ENCODE measurements at places on chromosomes 11 and 22.

- no peak overlapping the region for H3K27ac ChIP-seq
- no peak for DNase-seq
- no peaks in the 10 kb centered on the region for H3K27me3 ChIP-seq
- H3K4me1 ChIP-seq, result no peaks in the 10 kb centered on the region
These were observed 5.4 kb upstream of the MMP8 start for GRCh38 chr11:102729849-102730815.

DNA sequence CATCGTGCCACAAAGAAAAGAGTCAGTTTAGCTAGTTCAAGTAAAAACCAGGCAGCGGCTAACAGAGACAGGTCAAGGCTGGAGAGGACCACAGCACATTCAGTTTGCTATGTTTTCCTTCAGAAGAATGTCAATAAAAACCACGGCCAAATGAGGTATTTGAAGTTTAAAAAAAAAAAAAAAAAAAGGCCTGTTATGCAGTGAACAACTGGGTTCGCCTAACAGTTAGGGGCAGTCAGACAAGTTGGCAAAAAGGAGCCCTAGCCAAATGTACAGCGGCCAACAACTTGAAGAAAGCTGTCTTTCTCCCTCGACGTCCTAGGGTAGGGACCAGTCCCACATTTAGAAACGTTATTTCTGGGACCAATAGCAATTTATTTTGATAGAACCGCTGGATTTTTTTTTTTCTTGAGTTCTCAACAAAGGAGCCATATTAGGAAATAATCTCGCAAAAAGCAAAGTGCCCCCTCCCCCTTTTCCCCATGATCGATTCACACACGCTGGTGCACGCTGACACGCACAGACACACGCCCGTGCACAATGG is 237.8 kb downstream of the TTC28 start:
- peaks cover 24% of the 10 kb centered on the region for H3K4me1 ChIP-seq
- H3K27me3 ChIP-seq, result no peaks in the 10 kb centered on the region
- H3K36me3 ChIP-seq, result no peaks in the 10 kb centered on the region
- peak overlapping the region; percentile 81 for H3K27ac ChIP-seq

DNA sequence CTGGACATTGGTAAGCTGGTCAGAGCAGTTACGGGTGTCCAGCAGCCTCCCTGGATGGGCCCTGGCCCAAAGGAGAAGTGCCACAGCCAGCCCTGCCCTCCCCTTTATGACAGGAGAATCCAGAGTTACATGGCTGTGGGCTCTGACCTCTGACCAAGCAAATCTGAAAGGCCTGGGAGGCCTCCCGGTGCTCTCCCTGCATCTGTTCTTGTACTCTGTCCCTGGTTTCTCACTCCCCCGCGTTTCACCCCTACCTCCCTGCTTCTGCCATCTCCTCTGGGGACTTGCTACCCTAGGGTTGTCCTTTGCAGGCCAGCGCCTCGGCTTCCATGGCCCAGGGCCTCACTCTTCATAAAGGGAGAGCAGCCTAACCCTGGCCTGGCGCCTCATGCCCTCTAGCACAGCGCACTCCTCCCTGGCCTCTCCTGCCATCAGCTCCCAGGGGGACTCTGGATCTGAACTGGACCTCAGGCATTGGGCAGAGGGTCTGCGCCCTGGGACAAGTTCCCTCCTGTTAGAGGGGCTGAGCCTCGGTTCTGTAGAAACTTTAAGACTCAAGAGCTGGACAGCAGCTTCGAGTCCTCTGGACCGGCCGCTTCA is 10.7 kb downstream of the PICK1 start:
- H3K27ac ChIP-seq, result peak overlapping the region; percentile 94
- H3K27me3 ChIP-seq, result no peaks in the 10 kb centered on the region
- H3K4me1 ChIP-seq, result peaks cover 58% of the 10 kb centered on the region
- H3K4me3 ChIP-seq, result no peak overlapping the region
- peaks cover 32% of the 10 kb centered on the region for H3K36me3 ChIP-seq

- peaks cover 10% of the 10 kb centered on the region for H3K4me1 ChIP-seq
- no peaks in the 10 kb centered on the region for H3K27me3 ChIP-seq
- H3K27ac ChIP-seq, result peak overlapping the region; percentile 23
- DNase-seq, result no peak
These were observed 14.4 kb downstream of the SCARF2 start for GRCh38 chr22:20423008-20423905.

- DNase-seq, result no peak
- H3K27ac ChIP-seq, result no peak overlapping the region
- H3K36me3 ChIP-seq, result no peaks in the 10 kb centered on the region
- H3K4me1 ChIP-seq, result no peaks in the 10 kb centered on the region
- H3K27me3 ChIP-seq, result no peaks in the 10 kb centered on the region
- no peak overlapping the region for H3K4me3 ChIP-seq
These were observed 14.4 kb upstream of the EHF start for GRCh38 chr11:34606326-34607120.

- H3K4me3 ChIP-seq, result no peak overlapping the region
- H3K36me3 ChIP-seq, result no peaks in the 10 kb centered on the region
- peaks cover 16% of the 10 kb centered on the region for H3K4me1 ChIP-seq
- DNase-seq, result no peak
These were observed 106.9 kb downstream of the SYN3 start for GRCh38 chr22:32951076-32951806.

DNA sequence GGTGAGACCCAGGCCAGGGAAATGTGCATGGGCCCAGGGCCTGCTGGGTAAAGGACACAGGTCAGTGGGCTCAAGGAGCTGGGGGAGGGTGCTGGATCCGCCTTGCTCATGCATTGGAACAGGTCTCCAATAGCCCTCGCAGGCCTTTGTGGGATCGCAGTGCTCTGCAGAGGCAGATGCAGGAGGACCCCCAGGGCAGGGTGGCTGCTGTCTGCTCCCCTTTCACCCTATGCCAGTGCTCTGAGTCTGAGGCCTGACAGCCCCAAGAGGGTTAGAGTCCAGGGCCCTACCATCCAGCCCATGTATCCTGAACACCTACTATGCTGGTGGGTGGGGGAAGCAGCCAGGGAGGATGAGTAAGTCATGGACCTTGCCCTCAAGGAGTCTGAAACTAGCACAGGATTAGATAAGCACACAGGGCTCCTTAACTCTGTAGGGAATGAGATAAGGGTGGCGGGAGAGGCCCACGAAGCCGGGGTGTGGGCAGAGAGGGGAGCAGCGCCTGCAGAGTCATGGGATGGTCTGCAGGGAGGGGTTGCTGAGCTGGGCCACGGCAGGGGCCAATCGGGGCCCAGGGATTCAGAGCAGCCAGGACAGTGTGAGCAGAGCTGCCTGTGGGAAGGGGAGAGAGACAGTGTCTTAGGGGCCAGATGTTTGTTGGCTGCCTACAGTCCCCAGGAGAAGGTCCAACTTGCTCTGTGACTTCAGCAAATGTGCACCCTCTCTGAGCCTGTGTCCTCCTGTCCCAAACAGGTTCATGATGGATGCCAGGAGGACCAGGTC is 10.5 kb upstream of the EHD1 start:
- H3K27ac ChIP-seq, result no peak overlapping the region
- no peak overlapping the region for H3K4me3 ChIP-seq
- H3K4me1 ChIP-seq, result no peaks in the 10 kb centered on the region
- no peak for DNase-seq

DNA sequence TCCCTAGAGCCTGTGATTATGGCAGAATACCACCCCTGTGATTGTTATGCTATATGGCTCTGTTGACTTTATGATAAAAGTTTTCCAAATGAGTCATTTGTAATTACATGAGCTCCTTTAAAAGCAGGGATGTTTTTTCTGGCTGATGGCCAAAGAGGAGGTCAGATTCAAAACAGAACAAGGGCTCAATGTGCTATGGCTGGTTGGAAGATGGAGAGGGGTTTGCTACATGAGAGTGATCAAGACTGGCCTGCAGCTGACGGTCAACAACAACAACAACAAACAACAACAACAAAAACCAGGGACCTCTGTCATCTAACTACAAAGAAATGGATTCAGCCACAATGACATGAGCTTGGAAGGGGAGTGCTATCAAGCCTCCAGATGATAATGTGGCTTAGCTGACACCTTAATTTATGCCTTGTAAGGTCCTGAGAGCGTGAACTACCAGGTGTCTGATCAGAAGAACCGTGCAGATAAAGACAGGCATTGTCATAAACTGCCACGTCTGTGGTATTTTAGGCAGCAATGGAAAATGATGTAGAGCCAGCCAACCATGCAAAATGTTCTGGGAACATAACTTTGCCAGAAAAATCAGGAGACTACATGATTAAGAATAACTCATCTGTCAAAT is 47.2 kb downstream of the PIWIL3 start:
- no peaks in the 10 kb centered on the region for H3K27me3 ChIP-seq
- H3K4me3 ChIP-seq, result peak overlapping the region; percentile 0
- DNase-seq, result no peak
- no peaks in the 10 kb centered on the region for H3K36me3 ChIP-seq
- no peak overlapping the region for H3K27ac ChIP-seq
- H3K4me1 ChIP-seq, result peaks cover 8% of the 10 kb centered on the region

- no peaks in the 10 kb centered on the region for H3K27me3 ChIP-seq
- H3K27ac ChIP-seq, result peak overlapping the region; percentile 68
- peaks cover 16% of the 10 kb centered on the region for H3K4me1 ChIP-seq
- peak overlapping the region; percentile 84 for H3K4me3 ChIP-seq
- H3K36me3 ChIP-seq, result peaks cover 4% of the 10 kb centered on the region
- DNase-seq, result no peak
These were observed 672 bp downstream of the RTL6 start for GRCh38 chr22:44497218-44497904.

DNA sequence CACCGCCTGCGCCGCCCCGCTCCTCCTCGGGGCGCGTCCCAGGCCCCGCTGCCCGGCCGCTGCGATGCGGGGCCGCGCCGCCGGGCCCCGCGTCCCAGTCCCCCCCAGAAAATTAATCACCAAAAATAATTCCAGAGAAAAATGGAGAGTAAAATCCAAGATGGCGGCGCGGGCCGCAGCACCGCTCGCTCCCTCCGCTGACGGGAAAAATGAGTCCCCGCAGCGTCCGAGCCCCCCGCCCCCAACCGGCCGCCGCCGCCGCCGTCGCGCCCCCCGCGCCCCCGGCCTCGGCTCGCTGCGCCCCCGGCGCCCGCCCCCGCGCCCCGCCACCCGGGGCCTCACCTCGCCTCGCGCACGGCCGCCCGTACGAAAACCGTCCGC is at the start of gene KMT5B:
Gene KMT5B, minus strand, starts transcription at position 162 of the 381 bp plus-strand sequence. CDS start 23,220 bp downstream, outside the sequence.
- no peaks in the 10 kb centered on the region for H3K36me3 ChIP-seq
- peaks cover 53% of the 10 kb centered on the region for H3K4me1 ChIP-seq
- H3K4me3 ChIP-seq, result peak within 1 kb of the TSS; percentile 95

GRCh38 chr11:125740617-125741016 is 5.5 kb upstream of the PATE1 start:
- H3K27me3 ChIP-seq, result no peaks in the 10 kb centered on the region
- no peaks in the 10 kb centered on the region for H3K4me1 ChIP-seq
- no peak for DNase-seq
- no peaks in the 10 kb centered on the region for H3K36me3 ChIP-seq
- no peak overlapping the region for H3K4me3 ChIP-seq

DNA sequence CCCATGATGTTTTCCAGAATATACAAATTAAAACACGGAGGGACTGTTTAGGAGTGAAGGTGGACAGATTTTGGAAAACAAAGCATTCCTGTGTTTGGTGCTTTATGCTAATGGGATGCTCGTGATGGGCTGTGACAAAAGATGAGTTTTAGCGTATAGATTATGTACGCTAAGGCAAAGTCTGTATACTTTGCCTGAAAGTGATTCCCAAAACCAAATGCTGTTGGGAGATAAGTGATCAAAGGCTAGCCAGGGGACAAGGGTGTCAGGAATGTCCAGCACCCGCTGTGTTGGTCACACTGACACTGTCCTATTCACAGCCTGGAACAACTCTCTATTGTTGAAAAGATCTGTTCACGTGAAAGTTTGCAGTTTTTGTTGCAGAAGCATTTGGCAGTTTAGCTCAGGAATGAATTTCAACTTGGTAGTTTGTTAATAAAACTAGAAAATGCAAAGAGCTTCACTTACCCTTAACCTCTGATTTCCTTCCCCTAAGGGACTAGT is 1.5 kb downstream of the JAM3 start:
- peaks cover 7% of the 10 kb centered on the region for H3K4me1 ChIP-seq
- peak overlapping the region; percentile 76 for H3K27ac ChIP-seq
- H3K36me3 ChIP-seq, result no peaks in the 10 kb centered on the region
- H3K4me3 ChIP-seq, result peak overlapping the region; percentile 88

GRCh38 chr11:12056119-12056518 is 47.7 kb upstream of the DKK3 start:
- H3K36me3 ChIP-seq, result no peaks in the 10 kb centered on the region
- no peaks in the 10 kb centered on the region for H3K4me1 ChIP-seq
- H3K27ac ChIP-seq, result no peak overlapping the region
- H3K4me3 ChIP-seq, result no peak overlapping the region
- H3K27me3 ChIP-seq, result no peaks in the 10 kb centered on the region

- no peaks in the 10 kb centered on the region for H3K36me3 ChIP-seq
- peak overlapping the region; percentile 63 for H3K27ac ChIP-seq
- H3K4me1 ChIP-seq, result peaks cover 22% of the 10 kb centered on the region
- H3K4me3 ChIP-seq, result peak overlapping the region; percentile 31
- H3K27me3 ChIP-seq, result no peaks in the 10 kb centered on the region
These were observed 91.4 kb upstream of the BIRC3 start for GRCh38 chr11:102225689-102226568.

- H3K4me1 ChIP-seq, result peaks cover 89% of the 10 kb centered on the region
- H3K27ac ChIP-seq, result peak overlapping the region; percentile 48
- no peak for DNase-seq
- no peak overlapping the region for H3K4me3 ChIP-seq
These were observed 88.7 kb downstream of the STIM1 start for GRCh38 chr11:3944198-3944597.

DNA sequence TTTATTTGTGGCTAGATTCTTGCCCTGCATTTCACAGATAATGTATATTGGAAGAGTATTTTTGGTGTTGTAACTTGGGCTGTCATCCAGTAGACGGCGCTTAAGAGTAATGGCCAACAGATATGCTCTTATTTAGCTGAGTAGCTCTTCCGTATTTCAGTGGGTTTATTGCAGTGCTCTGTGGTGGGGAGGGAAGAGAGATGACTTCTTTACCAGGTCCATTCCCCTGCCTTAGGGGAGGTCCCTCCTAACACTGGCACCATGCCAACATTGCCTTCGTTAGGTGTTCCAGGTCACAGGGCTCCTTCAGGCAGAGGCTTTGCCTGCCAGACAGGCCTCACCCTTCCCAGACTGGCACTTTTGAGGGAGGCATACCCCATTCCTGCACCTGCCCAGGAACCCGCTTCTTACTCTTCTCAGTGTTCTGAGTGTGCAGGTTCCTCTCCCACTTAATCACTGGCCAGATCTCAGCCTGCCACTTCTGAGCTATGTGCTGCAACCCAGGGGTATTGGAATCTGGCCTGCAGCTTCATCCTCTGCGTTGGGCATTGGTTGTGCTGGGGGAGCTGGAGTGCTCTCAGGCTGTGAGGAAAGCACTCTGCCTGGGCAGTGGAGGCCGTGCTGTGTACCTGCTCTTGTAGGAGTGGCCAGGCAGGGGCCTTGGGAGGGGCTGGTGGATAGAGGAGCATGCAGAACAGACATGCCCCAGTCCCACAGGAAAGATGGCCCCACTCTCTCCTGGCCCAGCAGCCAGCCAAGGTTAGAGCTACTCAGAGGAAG is 29.4 kb upstream of the SLN start:
- H3K36me3 ChIP-seq, result no peaks in the 10 kb centered on the region
- H3K4me3 ChIP-seq, result no peak overlapping the region
- no peak overlapping the region for H3K27ac ChIP-seq
- no peaks in the 10 kb centered on the region for H3K4me1 ChIP-seq
- DNase-seq, result no peak

- no peaks in the 10 kb centered on the region for H3K36me3 ChIP-seq
- no peaks in the 10 kb centered on the region for H3K27me3 ChIP-seq
- no peak overlapping the region for H3K4me3 ChIP-seq
- H3K27ac ChIP-seq, result no peak overlapping the region
- H3K4me1 ChIP-seq, result no peaks in the 10 kb centered on the region
These were observed 40.4 kb downstream of the SMIM38 start for GRCh38 chr11:69195824-69196782.

GRCh38 chr11:1459764-1460395 is 26.7 kb downstream of the MOB2 start:
- no peaks in the 10 kb centered on the region for H3K27me3 ChIP-seq
- H3K36me3 ChIP-seq, result no peaks in the 10 kb centered on the region
- peak overlapping the region; percentile 57 for H3K4me3 ChIP-seq
- DNase-seq, result no peak
- H3K4me1 ChIP-seq, result peaks cover 36% of the 10 kb centered on the region

- no peak overlapping the region for H3K27ac ChIP-seq
- no peaks in the 10 kb centered on the region for H3K4me1 ChIP-seq
- no peaks in the 10 kb centered on the region for H3K27me3 ChIP-seq
These were observed 327.6 kb upstream of the CCDC90B start for GRCh38 chr11:83613767-83614121.
